Mammary microvascular endothelial cell (primary cell): ENCODE measurements at places on chromosomes 7 and 10. TPM values are rescaled to one million over a fixed set of nuclear protein-coding genes. Genes with fewer than 3 reads are reported as not detected.

Gene KIAA1217
- total RNA-seq, result 22.5 and 25.7 TPM in 2 replicates

Gene FXYD4
- not detected in 2 replicates for total RNA-seq

Gene FZD8
- total RNA-seq, result 11.2 and 14.9 TPM in 2 replicates

Gene GIMAP6
- 85.8 and 89.9 TPM in 2 replicates for total RNA-seq

Gene UTF1
- not detected in 2 replicates for total RNA-seq

Gene MKI67
- 44.1 and 52.9 TPM in 2 replicates for total RNA-seq

Gene PRLHR
- total RNA-seq, result not detected in 2 replicates

Gene COL17A1
- 3.3 and 4.6 TPM in 2 replicates for total RNA-seq
